ENCODE measurements at places on chromosomes 5 and 9.

GRCh38 chr9:5305741-5306140, 1.2 kb upstream of the RLN2 start:
- no peaks in the 10 kb centered on the region for H3K36me3 ChIP-seq
- peaks cover 33% of the 10 kb centered on the region for H3K27me3 ChIP-seq
- H3K4me1 ChIP-seq, result no peaks in the 10 kb centered on the region

DNA sequence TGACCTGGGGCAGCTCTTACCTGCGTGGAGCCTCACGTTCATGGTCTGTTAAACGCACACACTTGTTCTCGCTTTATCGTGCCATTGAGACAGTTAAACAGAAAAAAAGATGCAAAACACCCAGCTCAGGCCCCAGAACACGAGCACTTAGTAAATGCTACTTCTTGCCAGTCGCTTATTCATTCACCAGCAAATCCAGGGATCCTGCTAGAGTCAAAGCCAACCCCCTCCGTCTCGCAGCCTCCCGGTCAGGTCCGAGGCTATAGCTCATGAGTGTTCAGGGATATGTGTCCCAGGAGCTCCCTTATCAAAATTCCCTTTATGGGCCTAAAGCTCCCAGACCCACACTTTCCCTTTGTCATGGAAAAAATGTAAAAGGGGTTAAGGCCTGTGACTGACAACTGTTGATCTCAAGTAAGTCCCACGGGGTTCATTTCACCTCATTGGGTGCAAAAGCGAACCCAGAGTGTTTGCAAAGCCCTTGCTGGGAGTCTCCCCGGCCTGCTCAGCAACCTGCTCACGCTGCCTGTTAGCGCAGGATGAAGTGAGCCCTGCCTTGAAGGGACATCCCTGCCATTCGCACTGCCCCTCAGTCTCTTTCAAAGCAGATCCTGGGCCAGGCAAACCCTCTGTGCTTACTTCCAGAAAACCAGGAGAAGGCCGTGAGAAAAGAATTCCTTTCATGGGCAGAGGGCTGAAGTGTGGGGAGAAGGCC, 40.7 kb downstream of the HRH2 start:
- peaks cover 65% of the 10 kb centered on the region for H3K4me1 ChIP-seq
- H3K4me3 ChIP-seq, result no peak overlapping the region
- H3K27ac ChIP-seq, result peak overlapping the region; percentile 73
- peaks cover 7% of the 10 kb centered on the region for H3K36me3 ChIP-seq
- no peak for DNase-seq

DNA sequence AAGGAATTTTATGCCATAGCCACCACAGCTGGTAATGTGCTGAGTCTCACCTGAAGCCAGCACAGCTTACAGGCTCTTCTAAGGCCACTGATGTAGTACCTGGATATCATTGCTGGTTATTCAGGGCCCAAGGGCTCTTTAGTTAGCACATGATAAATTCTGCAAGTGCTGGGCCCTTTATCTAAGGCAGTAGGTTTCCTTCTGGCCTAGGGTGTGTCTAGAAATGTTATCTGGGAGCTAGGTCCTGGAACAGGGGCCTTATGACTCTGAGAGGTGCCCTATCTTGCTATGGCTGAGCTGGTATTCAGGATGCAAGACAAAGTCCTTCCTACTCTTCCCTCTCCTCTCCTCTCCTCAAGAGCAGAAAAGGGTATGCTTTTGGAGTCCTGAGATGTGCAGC, 1424.5 kb upstream of the NUDT12 start:
- no peaks in the 10 kb centered on the region for H3K4me1 ChIP-seq
- no peaks in the 10 kb centered on the region for H3K36me3 ChIP-seq
- H3K4me3 ChIP-seq, result no peak overlapping the region
- H3K27ac ChIP-seq, result no peak overlapping the region
- no peak for DNase-seq

DNA sequence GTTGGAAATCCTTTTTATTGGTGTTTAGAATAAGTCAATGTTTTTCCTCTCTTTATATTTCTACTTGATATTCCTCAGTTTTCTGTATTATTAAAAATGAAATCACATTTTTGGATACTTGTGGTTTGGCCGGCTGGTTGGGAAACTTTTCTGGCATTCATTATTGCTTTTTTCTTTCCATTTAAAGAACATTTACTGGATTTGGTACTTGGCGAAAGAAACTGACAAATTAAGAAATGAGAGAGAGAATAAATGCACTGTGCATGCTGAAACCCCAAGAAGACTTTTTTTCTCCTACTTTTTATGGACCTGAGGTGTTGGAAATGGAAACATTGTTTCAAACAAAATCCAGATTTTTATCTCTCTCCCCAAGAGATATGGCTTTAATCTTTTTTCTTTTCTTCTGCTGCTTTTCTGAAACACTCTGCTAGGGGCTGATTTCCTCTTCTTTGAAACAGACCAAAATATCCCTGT, 128.4 kb downstream of the SNX18 start:
- peaks cover 35% of the 10 kb centered on the region for H3K4me1 ChIP-seq
- H3K4me3 ChIP-seq, result peak overlapping the region; percentile 9
- peaks cover 7% of the 10 kb centered on the region for H3K36me3 ChIP-seq
- H3K27ac ChIP-seq, result peak overlapping the region; percentile 94
- no peaks in the 10 kb centered on the region for H3K27me3 ChIP-seq
- DNase-seq, result no peak

- no peak overlapping the region for H3K27ac ChIP-seq
- H3K4me1 ChIP-seq, result peaks cover 60% of the 10 kb centered on the region
Measured at GRCh38 chr5:14039576-14039975, 95.1 kb upstream of the DNAH5 start.

DNA sequence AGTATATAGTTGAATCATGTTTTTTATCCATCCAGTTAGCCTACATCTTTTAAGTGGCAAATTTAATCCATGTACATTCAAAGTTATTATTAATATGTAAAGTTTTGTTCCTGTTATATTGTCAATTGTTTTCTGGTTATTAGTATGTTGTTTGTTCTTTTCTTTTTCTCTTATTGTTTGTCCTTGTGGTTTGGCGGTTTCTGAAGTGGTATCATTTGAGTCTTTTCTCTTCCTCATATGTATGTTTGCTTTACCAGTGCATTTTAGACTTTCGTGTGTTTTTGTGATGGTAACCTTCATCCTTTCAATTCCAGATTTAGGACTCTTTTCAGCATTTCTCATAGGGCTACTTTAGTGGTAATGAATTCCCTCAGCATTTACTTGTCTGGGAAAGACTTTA, 130.4 kb upstream of the RFX3 start:
- peaks cover 11% of the 10 kb centered on the region for H3K4me1 ChIP-seq
- H3K27me3 ChIP-seq, result no peaks in the 10 kb centered on the region
- H3K27ac ChIP-seq, result no peak overlapping the region
- H3K36me3 ChIP-seq, result no peaks in the 10 kb centered on the region
- no peak overlapping the region for H3K4me3 ChIP-seq

GRCh38 chr5:158039911-158040347, 181.0 kb upstream of the CLINT1 start:
- H3K27ac ChIP-seq, result no peak overlapping the region
- DNase-seq, result no peak
- H3K4me1 ChIP-seq, result no peaks in the 10 kb centered on the region
- H3K36me3 ChIP-seq, result peaks cover 17% of the 10 kb centered on the region
- peaks cover 4% of the 10 kb centered on the region for H3K27me3 ChIP-seq

DNA sequence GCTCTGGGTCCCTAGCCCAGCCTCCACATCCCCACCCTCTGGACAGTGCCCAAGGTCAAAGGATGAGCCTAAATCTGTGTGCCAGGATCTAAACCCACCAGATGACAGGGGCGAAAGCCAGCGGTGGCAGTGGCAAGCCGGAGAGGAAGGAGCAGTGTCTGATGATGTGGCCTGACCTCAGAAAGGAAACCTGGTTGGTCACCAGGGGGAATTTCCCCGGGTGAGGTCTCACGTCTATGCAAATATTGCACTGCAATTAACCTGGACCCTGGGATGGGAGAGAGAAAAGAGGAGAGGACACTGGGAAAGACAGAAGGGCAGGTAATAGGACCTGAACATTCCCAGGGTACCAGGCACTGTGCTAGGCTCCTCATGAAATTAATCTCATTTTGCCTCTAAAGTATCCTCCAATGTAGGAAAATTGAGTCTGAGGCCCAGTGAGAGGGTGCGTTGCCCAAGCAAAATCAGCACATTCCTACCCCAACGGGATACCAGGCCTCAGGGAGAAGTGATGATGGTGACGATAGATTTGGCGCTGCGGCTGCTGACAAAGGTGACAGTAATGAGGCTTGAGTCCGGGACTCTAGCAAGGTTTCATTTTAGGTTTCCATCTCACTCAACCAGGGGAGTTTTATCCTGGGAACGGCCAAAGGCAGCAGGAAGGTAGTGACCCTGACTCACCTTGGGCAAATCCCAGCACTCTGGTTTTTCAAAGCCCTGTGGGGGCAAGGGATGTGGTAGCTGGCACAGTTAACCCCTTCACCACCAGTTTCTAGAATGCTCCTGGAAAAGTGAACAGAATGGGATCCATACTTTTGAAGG, 13.4 kb upstream of the TNIP1 start:
- H3K27ac ChIP-seq, result peak overlapping the region; percentile 52
- no peak overlapping the region for H3K4me3 ChIP-seq
- peaks cover 55% of the 10 kb centered on the region for H3K4me1 ChIP-seq
- H3K36me3 ChIP-seq, result no peaks in the 10 kb centered on the region
- peaks cover 17% of the 10 kb centered on the region for H3K27me3 ChIP-seq

DNA sequence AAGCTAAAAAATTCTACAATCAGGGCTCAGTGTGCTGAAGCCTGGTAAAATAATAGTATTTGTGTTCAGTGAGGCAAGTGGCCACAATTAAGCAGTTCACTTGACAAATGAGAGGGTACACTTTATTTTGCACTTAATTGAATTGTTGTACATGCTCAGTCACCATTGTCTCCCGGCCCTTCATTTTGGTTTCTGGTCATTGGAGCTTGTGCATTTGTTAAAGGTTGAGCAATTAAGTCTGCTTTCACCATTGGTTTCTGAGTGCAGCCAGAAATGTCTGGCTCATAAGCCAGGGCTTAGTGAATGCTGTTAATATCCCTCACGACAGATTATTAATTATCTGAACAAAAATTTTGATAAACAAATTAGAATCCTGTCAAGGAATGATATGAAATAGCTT, 89.6 kb downstream of the PRDM6 start:
- DNase-seq, result no peak
- H3K36me3 ChIP-seq, result no peaks in the 10 kb centered on the region
- H3K27me3 ChIP-seq, result peaks cover 6% of the 10 kb centered on the region
- peaks cover 14% of the 10 kb centered on the region for H3K4me1 ChIP-seq
- no peak overlapping the region for H3K27ac ChIP-seq
- no peak overlapping the region for H3K4me3 ChIP-seq

- H3K27ac ChIP-seq, result no peak overlapping the region
- no peak overlapping the region for H3K4me3 ChIP-seq
- H3K4me1 ChIP-seq, result no peaks in the 10 kb centered on the region
- H3K36me3 ChIP-seq, result no peaks in the 10 kb centered on the region
- no peak for DNase-seq
Measured at GRCh38 chr9:100911273-100911672, 117.3 kb upstream of the PLPPR1 start.

DNA sequence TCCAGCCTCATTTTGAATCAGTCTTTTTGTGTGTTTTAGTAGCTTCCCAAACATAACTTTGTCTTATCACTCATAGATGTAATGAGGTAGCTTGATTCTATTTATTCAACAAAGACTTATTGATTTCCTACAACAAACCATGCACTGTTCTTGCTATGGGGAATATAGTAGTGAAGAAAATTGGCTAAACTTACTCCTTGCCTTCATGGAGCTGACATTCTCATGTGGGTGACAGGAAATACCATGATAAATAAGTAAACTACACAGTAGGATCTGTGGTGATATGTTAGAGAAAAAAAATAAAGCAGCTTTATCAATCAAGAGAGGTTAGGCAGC, 255.7 kb upstream of the TNC start:
- H3K4me1 ChIP-seq, result peaks cover 7% of the 10 kb centered on the region
- no peak overlapping the region for H3K27ac ChIP-seq
- peaks cover 8% of the 10 kb centered on the region for H3K27me3 ChIP-seq
- peaks cover 5% of the 10 kb centered on the region for H3K36me3 ChIP-seq
- DNase-seq, result no peak
- no peak overlapping the region for H3K4me3 ChIP-seq

DNA sequence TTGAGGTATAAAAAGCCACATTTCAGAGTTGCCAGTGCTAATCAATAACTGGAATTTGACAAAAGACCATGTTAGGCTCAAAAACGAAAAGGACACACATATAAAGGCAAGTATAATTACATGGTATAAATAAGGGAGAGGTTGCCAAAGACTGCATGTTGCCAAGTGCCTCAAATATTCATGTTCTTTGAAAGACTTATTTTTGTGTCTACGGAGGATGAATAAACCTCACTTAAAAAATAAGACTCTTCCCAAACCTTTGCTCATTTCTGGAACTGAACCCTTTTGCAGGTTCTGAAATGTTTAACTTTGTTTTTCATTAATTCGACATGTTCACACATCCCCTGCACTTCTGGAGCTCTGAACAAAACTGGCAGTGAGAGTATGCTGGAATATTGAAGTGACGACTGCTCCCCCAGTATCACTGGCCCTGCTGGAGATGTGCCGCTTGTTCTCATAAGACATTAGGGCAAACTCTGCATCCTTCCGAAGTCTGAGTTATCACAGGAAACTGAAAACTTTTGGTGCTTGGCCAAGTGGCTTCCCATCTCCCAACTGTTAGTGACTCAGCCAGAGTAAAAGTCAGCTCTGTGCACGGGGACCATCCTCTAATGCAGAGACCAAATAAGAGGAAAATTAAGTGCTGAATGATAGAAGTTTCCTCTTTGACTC, 336.8 kb downstream of the GLIS3 start:
- no peak overlapping the region for H3K27ac ChIP-seq
- no peak for DNase-seq
- H3K36me3 ChIP-seq, result peaks cover 4% of the 10 kb centered on the region
- peaks cover 32% of the 10 kb centered on the region for H3K4me1 ChIP-seq
- H3K27me3 ChIP-seq, result no peaks in the 10 kb centered on the region

- no peak overlapping the region for H3K27ac ChIP-seq
- no peaks in the 10 kb centered on the region for H3K4me1 ChIP-seq
- no peaks in the 10 kb centered on the region for H3K36me3 ChIP-seq
- no peak overlapping the region for H3K4me3 ChIP-seq
- H3K27me3 ChIP-seq, result peaks cover 16% of the 10 kb centered on the region
- DNase-seq, result no peak
Measured at GRCh38 chr5:180920710-180921109, 21.8 kb downstream of the BTNL8 start.
